ENCODE measurements at places on chromosomes 6 and 20.

DNA sequence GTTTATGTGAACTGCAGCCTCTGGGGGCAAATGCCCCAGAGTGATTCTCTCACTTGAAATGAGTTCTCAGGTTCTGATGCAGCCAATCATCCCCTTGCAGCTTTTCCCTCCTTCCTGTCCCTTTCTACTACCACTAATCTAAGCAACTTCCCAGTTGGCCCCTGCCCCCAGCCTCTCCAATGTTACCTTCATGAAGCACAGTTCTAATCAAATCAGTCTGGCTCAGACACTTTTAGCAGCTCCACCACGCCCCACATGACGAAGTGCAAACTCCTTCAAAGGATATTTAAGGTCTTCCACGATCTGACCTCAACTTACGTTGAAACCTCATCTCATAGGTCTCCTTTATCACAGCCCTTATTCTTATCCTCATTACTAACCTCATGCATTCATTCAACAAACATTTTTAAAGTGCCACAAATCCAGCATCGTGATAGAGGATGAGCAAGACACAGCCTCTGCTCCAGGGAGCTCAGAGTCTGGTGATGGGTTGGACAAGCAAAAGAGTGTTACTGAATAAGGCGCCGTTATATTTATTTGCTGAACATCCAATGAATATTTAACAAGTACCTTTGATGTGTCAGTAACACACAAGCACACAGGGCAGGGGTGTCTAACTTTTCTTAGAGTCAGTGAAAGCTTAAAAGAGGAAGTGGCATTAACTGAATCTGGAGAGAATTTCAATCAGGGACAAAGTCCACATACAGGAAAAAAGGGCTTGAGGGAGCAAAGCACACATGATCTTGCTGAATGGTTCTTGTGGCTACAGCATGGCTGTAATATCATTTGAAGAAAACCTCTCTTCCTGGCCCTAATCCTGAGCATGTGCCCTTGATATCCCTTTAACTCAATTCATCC is 20.4 kb upstream of the DTNBP1 start:
- DNase-seq: no peak

GRCh38 chr6:11043378-11043960 is 636 bp downstream of the ELOVL2 start:
- DNase-seq: no peak

GRCh38 chr6:166289207-166290060 is 18.8 kb downstream of the PRR18 start:
- DNase-seq: no peak

- peak; percentile 72 for DNase-seq
Measured at GRCh38 chr20:49567421-49568277, at the start of gene PTGIS. PTGIS (minus strand) TSS chr20:49568137; CDS start chr20:49568116, 21 bp downstream.

GRCh38 chr6:69914015-69914485 is 47.7 kb downstream of the COL19A1 start:
- no peak for DNase-seq

DNA sequence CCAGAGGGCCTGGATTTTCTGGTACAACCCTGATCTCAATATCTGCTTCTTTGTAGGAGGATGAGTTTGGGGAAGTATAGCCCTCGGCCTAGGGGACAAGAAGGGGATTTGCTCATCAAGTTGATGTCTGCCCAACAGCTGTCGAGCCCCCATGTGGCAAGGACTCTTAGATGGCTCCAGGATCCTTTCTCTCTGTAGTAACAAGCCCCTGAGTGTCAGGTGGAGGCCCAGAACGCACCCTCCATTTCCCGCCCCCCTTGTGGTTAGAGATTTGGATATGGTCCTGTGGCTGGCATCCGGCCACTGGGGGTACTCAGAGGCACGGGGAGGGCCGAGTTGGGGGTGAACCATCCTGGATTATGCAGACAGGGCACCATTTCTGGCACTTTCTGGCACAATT is 50.1 kb downstream of the CTCFL start:
- no peak for DNase-seq

GRCh38 chr20:23970049-23970448 is 18.5 kb downstream of the GGTLC1 start:
- no peak for DNase-seq

- no peak for DNase-seq
Measured at GRCh38 chr20:19625426-19625825, 132.6 kb upstream of the RIN2 start.

GRCh38 chr6:143647191-143647590 is 30.6 kb upstream of the PHACTR2 start:
- no peak for DNase-seq

- DNase-seq: no peak
Measured at GRCh38 chr6:18241208-18242038, 22.9 kb downstream of the DEK start.

GRCh38 chr20:53738039-53738944 is 144.7 kb upstream of the ZNF217 start:
- peak; percentile 84 for DNase-seq

GRCh38 chr20:45156713-45157112 is 18.0 kb upstream of the PI3 start:
- no peak for DNase-seq

GRCh38 chr6:44976677-44977641 is 351.2 kb upstream of the RUNX2 start:
- DNase-seq: no peak

GRCh38 chr6:169184419-169184818 is 69.2 kb downstream of the THBS2 start:
- no peak for DNase-seq

GRCh38 chr6:126015863-126016262 is 29.5 kb downstream of the TRMT11 start:
- DNase-seq: no peak

DNA sequence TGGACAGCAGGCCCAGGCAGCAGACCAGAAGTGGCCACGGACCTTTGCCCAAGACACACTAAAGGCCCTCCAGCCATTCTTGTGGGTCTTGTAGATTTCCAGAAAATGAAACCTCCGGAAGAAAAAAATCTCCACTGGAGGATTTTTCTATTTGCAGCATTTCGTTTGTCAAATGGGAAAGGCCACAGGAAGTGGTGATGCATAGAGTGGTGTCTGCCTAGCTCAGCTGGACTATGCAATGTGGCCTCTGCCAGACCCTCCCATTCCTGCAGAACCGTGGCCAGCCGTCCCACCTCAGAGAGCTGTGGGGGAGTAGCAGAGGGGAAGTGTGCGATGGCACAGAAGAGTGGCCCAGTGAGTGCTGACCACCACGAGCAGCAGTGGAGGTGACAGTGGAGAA is 24.0 kb upstream of the INSM1 start:
- DNase-seq: no peak

DNA sequence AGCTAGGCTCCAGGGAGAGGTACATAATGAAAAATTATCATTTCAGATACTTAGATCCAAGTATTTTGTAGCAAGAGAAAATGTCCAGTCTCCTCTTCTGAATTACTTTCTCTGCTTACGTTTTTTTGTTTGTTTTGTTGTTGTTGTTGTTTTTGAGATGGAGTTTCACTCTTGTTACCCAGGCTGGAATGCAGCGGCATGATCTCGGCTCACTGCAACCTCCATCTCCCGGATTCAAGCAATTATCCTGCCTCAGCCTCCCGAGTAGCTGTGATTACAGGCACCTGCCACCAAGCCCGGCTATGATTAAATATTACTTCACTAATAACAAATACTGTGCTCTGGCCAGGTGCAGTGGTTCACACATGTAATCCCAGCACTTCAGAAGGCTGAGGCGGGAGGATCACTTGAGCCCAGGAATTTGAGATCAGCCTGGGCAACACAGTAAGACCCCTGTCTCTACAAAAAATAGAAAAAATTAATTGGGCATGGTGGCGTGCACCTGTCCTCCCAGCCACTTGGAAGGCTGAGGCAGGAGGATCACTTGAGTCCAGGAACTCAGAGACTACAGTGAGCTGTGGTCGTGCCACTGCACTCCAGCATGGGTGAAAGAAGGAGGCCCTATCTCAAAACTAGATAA is 155.0 kb upstream of the JARID2 start:
- no peak for DNase-seq

- DNase-seq: no peak
Measured at GRCh38 chr6:116366740-116367275, 3.9 kb upstream of the DSE start.

DNA sequence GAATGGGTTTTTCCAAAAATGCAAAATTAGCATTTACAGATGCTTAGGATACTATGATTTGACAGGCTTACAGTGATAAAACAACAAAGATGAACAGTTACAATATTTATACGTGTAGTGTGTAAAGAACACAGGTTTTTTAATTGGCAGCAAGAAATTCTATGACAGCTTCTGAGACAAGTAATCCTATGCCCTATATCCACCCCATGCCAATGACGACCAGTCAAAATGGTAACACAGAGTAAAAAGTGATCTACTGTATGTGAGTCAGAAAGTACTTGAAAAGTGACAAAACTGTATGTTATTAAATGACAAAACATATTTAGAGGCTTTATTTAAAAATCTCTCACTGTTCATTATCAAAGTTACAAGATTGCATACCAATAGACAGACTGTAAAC is 99.5 kb downstream of the PRDM1 start:
- no peak for DNase-seq

GRCh38 chr20:1391640-1392442 is 1.0 kb downstream of the FKBP1A start:
- no peak for DNase-seq

DNA sequence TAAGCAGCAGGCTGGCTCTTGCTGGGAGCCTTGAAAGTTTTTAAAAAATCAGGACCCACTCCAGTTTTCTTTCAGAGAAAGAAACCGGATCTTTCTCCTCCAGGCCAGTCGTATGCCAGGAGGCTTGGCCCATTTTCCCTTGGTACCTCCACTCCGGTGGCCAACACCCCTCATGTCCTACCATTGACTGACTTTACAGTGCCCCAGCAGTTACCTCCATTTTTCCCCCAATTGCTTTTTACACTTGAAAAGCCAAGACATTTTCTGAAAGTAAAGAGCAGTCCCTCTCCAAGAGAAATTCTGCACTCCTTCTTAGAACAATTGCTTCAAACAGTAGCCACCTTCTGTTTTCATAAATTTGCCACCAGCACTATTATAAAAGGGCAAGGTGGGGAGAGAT is 47.7 kb upstream of the SNX9 start:
- no peak for DNase-seq

DNA sequence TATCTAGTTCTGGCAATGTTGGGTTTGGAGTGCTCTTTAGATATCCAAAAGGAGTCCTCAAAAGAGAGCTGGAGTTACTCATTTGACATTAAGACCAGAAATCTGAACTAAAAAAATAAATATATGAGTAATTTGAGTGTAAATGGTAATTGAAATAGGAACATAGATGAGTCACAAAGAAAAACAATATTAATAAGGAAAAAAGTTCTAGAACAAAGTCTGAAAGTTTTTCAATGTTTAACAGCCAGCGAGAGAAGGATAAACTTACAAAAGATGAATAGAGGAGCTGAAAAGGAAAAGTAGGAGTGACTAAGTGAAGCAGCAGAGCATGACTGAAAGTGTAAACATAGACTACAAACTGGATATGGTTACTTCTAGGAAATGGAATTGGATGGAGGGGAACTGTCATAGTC is 46.8 kb downstream of the EPM2A start:
- no peak for DNase-seq

GRCh38 chr6:44012078-44012493 is 115.2 kb downstream of the MRPL14 start:
- peak; percentile 39 for DNase-seq

- no peak for DNase-seq
Measured at GRCh38 chr6:37351027-37351426, 2.8 kb upstream of the RNF8 start.

DNA sequence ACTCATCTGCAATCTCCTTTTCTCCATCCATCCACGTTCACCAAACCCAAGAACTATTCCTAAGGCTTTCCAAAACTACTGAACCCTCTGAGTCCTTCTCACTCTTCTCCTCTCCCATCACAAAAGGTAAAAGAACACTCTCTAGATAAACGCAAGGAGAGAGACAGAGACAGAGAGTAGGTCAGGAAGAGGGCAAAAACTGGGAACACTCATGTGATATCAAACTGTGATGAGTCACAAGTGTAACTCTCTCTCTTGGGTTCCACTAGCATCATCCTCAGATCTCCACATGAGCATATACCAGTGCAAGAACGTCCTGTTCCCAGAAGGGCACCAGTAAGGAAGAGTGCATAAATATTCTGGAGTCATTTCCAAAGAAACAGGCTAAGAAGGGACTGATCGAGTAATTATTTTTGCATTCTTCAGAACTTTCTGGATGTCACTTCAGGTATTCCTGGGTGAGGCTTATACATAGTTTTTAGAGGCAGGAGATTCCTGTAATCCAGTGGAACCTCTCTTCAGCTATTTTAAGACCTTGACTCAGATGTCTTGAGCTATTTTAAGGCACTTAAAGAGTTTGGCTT is 47.3 kb upstream of the STXBP5 start:
- DNase-seq: no peak

DNA sequence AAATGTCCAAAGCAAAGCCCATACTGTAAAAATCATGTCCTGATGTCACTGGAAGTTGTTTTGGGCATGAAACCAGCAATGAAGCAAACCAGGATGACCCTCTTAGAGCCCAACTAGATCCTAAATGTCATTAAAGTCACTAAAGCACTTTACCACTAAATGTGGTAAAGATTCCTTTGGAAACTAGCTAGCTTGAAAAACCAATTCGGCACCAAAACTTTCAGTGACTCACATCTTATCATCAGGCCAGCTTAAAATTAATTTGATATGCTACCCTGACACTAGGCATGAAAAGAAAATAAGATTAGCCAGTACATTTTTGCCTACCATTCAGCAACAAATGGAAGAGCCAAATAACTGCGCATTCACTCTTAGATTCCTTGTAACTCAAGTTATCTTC is 145.8 kb downstream of the PACRG start:
- DNase-seq: no peak

- DNase-seq: peak; percentile 39
Measured at GRCh38 chr20:38805958-38806854, 709 bp downstream of the PPP1R16B start.

DNA sequence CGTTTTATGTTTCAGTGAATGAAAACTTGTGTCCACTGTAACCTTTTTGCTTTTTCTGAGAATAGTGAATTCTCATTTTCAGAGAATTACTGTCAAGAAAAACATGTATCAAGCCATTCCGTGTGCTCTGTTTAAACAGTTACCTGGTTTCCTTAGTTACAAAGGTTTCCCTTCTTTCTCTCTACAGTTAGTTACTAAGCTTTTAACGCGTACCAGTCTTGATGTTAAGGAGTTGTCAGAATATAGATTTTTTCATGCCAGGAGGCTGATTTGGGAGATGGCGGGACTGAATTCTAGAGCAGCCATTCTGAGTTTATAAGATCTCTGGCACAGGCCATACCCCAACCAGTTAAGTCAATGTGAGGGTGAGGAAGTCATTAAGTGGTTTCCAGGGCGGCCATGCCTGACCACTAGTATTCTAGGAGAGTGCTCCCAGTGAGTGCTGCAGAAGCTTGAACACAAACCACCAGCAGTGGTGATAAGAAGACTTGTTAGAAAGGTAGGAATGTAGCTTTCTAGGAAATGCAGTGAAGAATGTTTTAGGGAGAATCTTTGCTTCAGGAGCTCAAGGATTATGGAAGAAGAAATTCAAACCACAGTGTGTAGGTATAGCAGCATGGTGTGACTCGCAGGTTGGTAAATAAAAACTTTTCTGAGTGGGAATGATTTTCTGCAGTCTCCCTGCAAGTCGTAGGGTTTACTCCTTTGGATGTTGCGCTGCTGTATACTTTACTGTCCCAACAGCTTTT is 112.9 kb downstream of the JARID2 start:
- no peak for DNase-seq

GRCh38 chr20:16005915-16006493 is 567.2 kb downstream of the KIF16B start:
- DNase-seq: no peak
